Fibroblast of gingiva (primary cell): ENCODE measurements at places on chromosomes 6 and 20.

GRCh38 chr20:20085071-20085470 lies 32.7 kb downstream of the CFAP61 start:
- DNase-seq = no peak

GRCh38 chr6:69868252-69868804 lies 2.0 kb downstream of the COL19A1 start:
- no peak for DNase-seq

GRCh38 chr6:25713824-25714223 lies 40.7 kb upstream of the SLC17A4 start:
- DNase-seq = no peak

- DNase-seq = no peak
Observed at GRCh38 chr6:24935366-24936152, at the start of gene RIPOR2. Gene RIPOR2 (minus strand): TSS chr6:24935960. CDS start chr6:24935898, 62 bp downstream.

DNA sequence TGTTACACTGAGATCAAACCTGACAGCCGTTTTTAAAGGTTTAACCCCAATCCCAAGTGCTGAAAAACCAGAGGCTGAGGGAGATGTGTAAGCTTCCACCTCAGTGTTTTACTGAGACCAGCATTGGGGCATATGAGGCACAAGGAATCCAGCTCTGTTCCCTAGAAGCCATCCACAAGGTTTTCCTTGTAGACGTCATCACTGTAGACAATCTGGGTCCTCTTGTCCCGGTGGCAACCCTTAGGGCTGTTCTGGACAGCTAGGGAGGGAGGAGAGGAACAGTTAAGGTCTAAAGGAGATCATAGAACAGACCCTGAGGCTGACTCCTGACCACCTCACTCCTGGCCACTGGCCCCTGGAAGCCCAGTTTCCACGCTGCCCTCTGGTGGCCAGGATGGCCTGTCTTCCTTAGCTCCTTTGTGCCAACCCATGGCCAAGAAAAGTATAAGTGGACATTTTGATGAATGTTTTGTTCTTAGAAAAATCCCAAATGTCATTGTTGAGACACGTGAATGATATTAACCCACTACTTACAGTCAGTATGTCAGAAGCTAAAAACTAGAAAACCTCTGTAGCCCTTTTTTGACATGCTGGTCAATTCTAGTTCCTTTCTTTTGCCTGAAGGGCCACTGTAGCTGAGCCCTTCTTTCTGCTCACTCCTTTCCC lies 6.4 kb downstream of the CFB start:
- peak; percentile 52 for DNase-seq

DNA sequence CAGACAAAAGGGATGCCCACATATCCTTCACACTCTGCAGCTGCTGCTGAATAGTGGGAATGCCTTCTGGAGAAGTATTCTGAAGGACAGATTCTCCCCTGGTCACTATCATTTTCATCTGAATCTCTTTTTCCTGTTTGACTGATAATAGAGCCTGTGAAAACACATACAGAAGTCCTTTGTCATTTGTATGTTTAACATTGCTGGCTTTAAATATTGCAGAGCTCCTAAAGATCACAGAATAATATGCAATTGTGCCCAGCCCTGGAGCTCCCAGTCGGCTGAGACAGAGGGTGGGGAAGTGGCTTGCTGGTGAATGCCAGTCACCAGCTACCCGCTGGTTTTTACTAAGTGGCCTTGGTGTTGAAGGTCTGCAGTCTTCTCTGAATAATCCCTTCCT lies 272.3 kb downstream of the SYNE1 start:
- DNase-seq = no peak

- peak; percentile 99 for DNase-seq
Observed at GRCh38 chr6:108689272-108690161, 128.8 kb downstream of the FOXO3 start.

GRCh38 chr6:159892053-159892452 lies 1.3 kb downstream of the MAS1 start:
- DNase-seq = no peak

DNA sequence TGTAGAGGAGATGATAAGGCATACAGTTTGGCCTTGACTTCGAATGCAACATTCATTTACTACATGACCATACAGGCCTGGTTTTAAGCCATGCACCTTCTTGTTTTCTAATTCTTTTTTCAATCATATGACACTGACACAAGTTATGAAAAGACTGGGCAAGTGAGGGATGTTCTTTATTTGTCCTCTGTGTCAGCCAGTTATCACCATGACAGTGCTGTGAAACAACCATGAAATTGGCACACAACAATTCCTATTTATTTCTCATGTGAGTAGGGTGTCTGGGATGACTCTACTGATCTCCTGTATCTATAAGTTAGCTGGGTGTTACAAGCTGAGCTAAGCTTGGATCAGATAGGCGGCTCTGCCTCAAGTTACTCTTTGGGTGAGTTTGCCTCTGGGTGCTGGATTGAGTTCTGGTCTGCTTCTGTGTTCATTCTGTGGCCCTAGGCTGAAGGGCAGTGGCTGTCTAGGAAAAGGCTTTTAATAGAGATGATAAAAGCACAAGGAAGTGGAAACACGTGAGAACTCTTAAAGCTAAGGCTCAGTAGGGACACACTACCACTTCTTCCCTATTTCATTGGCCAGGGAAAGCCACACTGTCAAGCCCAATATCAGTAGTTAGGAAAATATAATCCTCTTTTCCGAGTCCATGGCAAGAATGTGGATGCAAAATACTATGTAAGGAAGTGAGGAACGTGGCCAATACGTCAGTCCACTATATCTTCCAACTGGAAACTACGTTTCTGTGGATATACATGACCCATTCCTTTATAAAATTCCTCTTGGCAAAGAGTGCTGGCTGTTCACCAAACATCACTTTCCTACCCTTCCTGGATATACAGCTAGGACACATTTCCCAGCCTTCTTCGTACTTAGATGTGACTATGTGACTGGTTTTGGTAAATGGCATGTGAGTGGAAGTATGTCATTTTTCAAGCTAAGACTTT lies 126.2 kb upstream of the RNF24 start:
- DNase-seq = no peak

DNA sequence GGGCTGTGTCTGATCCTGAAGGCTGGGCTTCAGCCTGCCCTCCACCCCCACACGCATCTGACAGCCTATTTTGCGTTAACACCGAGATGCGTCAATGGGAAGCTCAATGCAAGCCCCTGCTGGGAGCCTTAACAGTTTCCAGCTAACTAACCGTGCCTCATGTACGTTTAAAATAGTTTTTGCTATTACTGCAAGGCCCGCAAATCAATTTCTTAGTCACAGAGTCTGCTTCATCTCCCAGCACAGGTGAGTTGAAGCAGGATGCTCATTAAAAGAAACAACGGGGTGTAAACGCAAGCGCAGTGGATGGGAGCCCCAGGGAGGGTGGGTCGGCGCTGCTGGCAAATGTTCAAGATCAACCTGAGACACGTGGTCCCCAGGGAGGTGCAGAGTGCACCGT lies 142.8 kb upstream of the PHACTR3 start:
- DNase-seq = no peak

DNA sequence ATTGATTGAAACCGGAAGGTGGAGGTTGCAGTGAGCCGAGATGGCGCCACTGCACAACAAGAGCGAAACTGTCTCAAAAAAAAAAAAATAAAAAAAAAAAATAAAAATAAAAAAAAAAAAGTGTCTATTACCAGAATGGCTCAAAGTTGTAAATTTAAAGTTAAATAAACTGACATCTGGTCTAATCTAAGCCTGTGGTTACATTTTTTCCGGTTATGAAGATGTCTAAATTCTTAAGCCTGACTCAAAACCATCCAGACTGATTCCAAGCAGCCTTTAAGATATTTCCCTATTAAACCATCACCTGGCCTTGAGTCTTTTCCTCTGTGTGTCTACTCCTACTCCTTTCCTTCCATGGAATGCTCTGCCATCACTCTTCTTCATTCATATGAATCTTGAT lies 371.7 kb upstream of the RUNX2 start:
- no peak for DNase-seq

GRCh38 chr6:56649053-56649769 lies 6.5 kb upstream of the DST start:
- peak; percentile 71 for DNase-seq

DNA sequence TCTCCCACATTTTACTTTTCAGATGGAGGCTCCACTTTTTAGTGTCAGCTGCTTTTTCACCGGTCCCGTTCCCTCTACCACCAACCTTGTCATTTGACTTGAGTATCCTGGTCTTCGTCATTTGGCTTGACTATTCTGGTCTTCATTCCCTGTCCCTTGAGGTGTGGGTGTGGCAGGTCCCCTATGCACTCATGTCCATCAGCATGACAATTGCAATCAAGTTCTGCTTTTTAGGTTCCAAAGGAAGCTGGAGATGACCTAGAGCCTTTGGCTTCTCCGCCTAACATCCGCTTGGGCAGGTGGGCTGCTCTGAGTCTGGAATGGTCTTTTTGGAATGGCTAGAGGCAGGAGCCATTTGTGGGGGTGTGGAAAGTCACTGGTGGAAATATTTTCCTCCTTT lies 99.8 kb upstream of the MLN start:
- DNase-seq = no peak

DNA sequence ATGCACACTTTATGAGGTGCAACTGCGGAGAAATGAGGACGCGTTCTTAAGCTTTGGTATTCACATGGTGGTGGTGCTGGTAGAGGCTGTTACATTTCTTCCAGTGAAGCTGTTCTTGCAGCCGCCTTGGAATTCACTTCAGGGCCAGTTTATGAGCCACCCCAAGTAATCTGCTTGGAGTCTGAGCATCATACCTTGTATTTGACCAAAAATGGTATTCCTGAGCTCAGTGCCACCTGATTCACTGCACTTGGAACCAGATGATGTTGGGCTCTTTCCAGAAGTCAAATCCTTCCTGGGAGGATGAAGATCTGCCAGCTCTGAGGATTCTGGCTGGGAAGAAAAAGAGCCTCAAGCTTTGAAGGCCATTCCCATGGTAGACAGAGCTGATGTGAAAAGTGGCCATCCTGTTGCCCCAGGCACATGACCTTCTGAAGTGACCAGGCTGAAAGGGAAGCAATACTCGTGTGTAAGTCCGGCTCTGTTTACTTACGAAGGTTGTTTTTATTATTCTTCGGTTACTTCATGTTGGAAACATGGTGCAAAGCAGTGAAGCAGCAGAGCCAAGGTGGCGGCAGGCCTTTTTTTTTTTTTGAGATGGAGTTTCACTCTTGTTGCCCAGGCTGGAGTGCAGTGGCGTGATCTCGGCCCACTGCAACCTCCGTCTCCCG lies 7.7 kb downstream of the MANBAL start:
- peak; percentile 36 for DNase-seq

- DNase-seq = no peak
Observed at GRCh38 chr6:129730477-129731165, 20.6 kb upstream of the ARHGAP18 start.

DNA sequence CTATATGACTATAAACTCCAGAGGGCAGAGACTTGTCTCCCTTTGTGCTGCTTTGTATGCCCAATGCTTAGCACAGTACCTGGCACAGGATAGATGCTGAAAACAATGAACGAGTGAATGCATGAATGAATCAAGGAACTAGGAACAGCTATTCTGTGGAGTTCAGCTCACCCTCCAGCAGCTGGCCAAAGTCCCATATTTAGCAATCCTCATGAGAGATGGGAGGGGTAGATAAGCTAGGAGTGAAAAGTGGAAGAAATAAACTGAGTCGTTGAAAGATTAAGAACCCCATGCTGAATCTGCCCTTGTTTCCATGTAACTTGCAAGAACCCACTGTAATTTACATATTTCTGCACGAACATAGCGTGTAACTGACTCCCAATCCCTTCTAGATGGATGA lies 106.5 kb downstream of the MAFB start:
- DNase-seq = no peak

- DNase-seq = no peak
Observed at GRCh38 chr20:64196847-64197306, 32.6 kb downstream of the MYT1 start.

DNA sequence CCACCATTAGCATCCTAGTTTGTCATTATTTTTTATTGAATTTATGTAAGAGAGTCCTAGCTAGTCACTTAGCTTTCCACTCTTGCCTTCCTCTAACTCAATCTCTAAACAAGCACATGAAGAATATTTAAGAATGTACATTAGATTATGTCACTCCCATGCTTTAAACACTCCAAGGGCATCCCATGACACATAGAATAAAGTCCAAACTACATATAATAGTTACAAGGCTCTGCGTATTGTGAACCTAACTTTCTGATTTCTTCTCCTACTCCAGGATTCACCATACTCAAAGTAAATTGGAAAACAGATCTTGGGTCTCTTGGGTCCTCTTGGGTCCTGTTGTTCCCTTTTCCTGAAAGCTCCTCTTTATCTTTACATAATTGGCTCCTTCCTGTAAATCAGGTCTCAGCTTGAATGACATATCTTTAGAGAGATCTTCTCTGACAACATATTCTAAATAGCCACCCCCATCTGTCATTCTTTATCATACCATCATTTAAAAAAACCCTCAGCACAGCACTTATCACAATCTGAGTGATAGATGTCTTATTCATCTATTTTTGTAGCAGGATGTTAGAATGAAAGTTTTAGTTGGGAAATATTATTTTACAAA lies 1042.4 kb upstream of the FLRT3 start:
- no peak for DNase-seq

- DNase-seq = peak; percentile 85
Observed at GRCh38 chr6:134537146-134537555, 219.2 kb upstream of the SGK1 start.

DNA sequence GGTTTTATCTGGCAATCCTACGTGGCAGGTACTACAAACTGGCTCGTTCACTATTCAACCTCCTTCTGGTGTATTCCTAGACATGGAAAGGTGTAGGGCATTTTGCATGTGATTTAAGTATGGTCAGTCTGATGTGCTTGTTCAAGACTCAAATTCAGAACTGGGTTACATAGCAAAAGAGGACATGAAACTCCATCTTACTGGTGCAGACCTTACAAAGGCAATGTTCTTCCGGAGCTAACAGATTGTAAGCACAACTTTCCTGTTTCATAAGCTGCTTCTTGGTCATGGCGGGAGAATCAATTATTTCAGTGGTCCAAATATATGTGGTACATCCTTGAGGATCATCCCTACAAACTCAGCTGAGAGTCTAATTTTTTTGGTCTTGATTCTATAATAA lies 703.4 kb downstream of the EPM2A start:
- no peak for DNase-seq

DNA sequence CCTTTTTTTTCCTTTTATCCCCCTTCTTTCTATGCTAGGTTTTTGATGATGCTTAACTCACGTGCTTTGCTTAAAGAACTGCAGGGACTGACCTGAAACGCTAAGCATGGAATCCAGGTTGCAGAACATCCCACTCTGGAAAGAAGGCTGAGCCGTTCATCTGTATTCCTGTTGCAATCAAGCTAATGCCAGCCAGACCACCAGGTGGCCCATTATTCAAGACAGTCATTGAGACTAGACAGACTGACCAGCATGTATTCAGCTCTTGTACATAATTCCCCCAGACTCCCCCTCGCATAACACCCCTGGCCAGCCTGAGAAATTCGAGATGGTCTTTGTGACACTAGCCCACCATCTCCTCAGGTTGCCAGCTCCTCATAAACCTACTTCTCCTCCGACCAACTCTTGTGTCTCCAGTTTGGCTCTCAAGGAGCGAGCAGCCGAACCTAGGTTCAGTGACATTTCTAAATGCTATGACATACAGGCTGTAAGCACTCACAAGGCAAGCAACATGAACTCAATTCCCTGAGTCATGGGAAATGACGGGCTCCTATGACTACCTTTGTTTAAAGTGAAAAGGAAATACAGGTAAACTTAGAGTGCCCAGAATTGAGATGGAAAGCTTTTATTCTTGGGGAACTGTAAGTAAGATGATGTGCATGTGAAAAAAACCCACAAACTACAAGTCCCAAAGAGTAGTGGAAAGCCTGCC lies 309.3 kb upstream of the CDYL start:
- no peak for DNase-seq
